A549 treated with Mapracorat at 1 μM for 4 hours (cell line): ENCODE measurements at places on chromosomes 13 and 19. TPM values are rescaled to one million over a fixed set of nuclear protein-coding genes. Genes with fewer than 3 reads are reported as not detected.

C19orf25 gene
- total RNA-seq = 9.1 to 20.0 TPM (median 17.5 TPM) in 5 replicates

TNFAIP8L1 gene
- 2.9 to 4.4 TPM (median 3.7 TPM) in 5 replicates for total RNA-seq

PIP5K1C gene
- total RNA-seq = 7.6 to 12.8 TPM (median 11.8 TPM) in 5 replicates

KASH5 gene
- 0.06 TPM in 1 of 5 replicates, not detected in the others for total RNA-seq

CNN1 gene
- total RNA-seq = 0.31 to 0.77 TPM (median 0.39 TPM) in 5 replicates
